ENCODE measurements at places on chromosomes 5 and 9.

GRCh38 chr9:69207503-69207902 is 33.4 kb downstream of the TJP2 start:
- no peak for DNase-seq

DNA sequence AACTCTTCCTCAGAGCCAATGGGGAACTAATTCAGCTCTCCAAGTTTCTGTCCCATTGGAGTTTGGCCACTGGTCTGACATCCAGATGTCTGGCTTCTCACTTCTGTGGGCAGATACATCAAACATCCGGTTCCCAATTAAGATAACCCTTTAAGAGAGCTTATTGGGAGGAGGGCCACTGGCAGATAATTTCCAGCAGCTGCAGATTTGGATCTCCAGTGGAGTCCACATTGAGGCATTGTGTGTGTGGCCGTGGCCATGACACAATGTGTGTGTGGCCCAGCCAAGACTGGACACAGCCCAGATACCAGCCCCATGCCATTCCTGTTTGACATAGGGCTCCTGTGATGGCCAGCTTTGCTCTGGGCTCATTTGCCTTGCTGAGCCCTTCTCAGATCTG is 110.5 kb upstream of the MAP1B start:
- no peak for DNase-seq

DNA sequence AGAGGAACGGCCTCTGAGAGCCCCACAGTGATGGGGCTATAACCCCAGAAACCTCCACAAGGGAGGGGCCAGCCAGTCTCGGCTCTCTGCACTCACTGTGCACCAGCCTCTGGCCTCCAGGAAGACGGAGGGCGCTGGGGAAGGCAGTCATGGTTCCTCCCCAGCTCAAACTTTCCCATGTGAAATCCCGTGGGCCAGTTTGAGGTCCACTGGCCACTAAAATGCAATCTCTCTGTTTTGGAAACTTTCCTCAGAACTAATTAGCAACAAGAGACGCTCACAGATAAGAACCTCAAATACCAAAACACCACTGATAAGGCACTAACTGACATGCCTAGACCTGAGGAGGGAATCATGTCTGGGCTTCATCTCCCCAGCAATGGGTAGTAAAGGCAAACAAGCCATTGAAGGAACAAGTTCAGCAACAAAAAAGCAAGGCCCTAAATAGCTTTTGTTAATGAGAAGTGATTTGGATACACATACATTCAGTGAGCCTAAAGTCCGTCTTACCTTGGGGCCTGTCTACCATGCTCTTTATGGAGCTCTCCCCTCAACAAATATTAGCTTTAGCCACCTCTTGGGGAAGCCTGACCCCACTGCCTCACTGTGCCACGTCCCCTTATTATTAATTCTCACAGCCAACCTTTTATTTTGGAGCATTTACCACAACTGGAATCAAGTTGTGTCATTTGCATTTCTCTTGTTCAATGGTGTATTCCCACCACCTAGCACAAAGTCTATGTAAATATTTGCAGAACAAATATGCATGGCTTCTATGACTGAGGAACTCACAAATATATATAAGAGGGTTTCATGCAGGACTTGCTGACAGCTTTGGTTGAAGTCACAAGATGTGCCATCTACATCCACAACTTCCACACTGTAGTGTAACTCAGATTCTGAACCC is 56.1 kb upstream of the GLRX start:
- DNase-seq: no peak

GRCh38 chr9:21326526-21327139 is 8.6 kb downstream of the KLHL9 start:
- peak; percentile 26 for DNase-seq

DNA sequence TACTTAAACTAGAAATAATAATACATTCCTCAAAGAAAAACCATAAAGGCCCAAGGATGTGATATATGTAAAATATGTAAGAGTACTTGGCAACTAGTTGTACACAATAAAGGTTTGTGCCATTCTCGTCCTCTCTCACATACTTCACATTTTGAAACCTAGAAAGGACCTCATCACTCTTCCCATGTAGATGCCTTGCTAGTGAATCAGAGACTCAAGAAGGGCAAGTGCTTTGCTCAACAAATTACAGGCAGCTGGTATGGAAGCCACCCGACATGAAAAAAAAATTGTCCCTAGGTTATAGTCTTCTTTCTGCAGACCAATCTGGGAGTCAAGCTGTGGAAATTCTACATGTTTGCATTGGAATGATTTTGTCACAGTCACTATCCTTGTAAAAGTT is 31.7 kb downstream of the ADRB2 start:
- DNase-seq: no peak

DNA sequence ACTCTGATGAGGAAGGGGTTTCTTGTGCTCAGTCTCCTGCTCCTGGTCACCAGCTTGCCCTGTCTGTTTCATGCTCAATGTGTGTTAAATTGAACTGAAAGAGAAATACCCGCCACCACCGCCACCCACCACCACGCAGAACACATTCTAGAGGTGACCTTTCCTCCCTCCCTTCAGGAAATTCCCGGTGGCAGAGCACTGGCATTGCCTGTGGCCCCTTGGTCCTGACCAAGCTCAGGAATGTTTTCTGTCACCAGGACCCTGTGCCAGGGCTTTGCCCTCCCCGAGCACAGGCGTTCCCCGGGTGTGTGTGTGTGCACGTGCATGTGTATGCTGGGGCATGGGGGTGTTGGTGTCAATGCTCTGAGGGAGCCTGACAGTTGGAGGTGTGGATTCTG is 10.2 kb upstream of the SLC25A51 start:
- no peak for DNase-seq

DNA sequence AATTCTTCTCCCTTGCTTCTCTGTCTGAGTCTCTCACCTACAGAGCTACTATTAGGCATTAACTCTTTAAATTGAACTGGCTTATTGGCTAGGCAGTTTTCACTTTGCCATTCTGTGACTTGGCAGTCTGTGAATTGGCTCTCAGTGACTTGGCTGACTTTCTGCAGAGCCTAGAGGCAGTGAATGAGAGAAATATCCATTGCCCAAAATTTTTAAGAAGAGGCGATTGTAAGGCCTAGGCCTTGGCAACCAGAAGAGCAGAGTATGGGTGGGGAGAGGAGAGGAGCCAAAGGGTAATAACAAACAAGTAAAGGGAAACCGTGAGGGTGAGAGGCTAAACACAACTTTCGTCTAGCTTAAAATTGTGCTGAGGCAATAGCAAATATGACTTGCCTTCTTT is 176.7 kb downstream of the PRR16 start:
- DNase-seq: no peak

DNA sequence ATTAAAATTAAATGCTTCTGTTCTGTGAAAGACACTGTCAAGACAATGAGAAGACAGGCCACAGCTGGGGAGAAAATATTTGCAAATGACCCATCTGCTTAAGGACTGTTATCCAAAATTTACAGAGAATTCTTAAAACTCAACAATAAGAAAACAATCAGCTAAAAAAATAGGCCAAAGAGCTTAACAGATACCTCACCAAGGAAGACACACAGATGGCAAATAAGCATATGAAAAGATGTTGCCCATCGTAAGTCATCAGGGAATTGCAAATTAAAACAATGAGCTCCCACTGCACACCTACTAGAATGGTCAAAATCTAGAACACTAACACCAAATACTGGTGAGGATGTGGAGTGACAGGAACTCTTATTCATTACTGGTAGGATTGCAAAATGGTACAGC is 10.3 kb downstream of the WNK2 start:
- no peak for DNase-seq

DNA sequence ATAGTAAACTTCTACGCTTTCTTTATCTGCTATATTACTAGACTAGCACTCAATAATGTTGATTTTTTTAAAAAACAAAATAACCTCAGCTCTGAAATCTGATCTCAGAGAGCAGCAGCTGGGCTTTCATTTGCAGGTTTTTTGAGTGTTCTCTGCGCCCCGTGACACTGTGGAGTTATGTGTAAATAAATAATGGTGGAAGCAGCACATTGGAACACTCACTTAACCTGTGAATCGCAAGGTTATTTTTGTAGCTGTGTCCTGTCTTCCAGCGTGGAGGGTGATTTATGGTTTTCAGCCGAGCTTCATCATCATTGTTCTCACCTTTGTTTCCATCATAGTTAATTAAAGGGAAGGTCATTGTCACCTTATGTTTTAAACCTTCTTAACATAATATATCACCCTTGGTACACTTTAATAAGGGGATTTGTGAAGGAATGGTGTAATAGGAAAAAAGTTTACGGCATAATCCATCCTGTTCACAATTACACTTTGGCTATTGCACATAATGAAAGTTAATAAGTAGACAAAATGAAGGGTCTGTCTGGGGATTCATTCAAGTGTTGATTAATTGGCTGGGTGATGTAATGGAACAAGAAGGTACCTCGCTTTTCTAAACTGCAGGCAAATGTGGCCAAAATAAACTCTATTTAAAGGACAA is 493.3 kb upstream of the ADAMTS16 start:
- no peak for DNase-seq

GRCh38 chr5:146849694-146850303 is 28.8 kb downstream of the PPP2R2B start:
- DNase-seq: peak; percentile 60

GRCh38 chr5:56358703-56359681 is 125.9 kb upstream of the ANKRD55 start:
- DNase-seq: no peak

- no peak for DNase-seq
Observed at GRCh38 chr9:32918628-32919027, 82.8 kb downstream of the APTX start.

- DNase-seq: no peak
Observed at GRCh38 chr5:111836426-111836825, 79.4 kb upstream of the NREP start.

GRCh38 chr9:127142291-127142690 is 19.9 kb upstream of the ANGPTL2 start:
- no peak for DNase-seq

Measured in NCI-H1436 (cell line).